ENCODE measurements at places on chromosomes 2 and 18. TPM values are rescaled to one million over a fixed set of nuclear protein-coding genes. Genes with fewer than 3 reads are reported as not detected.

DNA sequence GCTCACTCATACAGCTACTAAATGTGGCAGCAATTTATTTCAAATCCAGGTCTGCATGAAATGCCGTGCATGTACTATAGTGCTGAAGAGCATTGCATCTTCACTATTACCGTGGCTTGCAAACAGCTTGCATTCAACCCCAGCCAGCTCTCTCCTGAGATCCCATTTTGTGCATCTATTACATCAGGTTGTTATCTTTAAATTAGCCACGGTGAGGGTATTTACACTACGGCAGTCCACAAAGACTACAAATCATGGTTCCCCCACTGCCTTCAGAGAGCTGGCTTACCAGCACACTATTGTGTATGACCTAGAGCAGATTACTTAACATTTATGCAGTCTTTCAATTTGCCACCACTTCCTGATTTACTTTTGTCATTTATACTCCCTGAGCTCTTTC, 621.3 kb upstream of the LRATD1 start:
- no peaks in the 10 kb centered on the region for H3K36me3 ChIP-seq
- H3K4me1 ChIP-seq, result peaks cover under 1% of the 10 kb centered on the region
- no peak overlapping the region for H3K4me3 ChIP-seq
- H3K27ac ChIP-seq, result no peak overlapping the region
- no peak for DNase-seq
- H3K27me3 ChIP-seq, result no peaks in the 10 kb centered on the region

GRCh38 chr2:191220671-191221070, 24.5 kb upstream of the MYO1B start:
- no peak overlapping the region for H3K27ac ChIP-seq
- no peaks in the 10 kb centered on the region for H3K36me3 ChIP-seq
- H3K4me3 ChIP-seq, result no peak overlapping the region
- DNase-seq, result no peak

GRCh38 chr18:28365411-28365831, 188.5 kb upstream of the CDH2 start:
- H3K36me3 ChIP-seq, result no peaks in the 10 kb centered on the region
- H3K4me3 ChIP-seq, result no peak overlapping the region
- no peaks in the 10 kb centered on the region for H3K4me1 ChIP-seq
- H3K27me3 ChIP-seq, result no peaks in the 10 kb centered on the region
- H3K27ac ChIP-seq, result no peak overlapping the region
- DNase-seq, result no peak

- DNase-seq, result no peak
- H3K27ac ChIP-seq, result no peak overlapping the region
- H3K36me3 ChIP-seq, result no peaks in the 10 kb centered on the region
These were observed 110.2 kb downstream of the CTAGE1 start for GRCh38 chr18:22307528-22307927.

GRCh38 chr18:1090758-1091157, 186.1 kb downstream of the ADCYAP1 start:
- DNase-seq, result no peak
- no peak overlapping the region for H3K27ac ChIP-seq

DNA sequence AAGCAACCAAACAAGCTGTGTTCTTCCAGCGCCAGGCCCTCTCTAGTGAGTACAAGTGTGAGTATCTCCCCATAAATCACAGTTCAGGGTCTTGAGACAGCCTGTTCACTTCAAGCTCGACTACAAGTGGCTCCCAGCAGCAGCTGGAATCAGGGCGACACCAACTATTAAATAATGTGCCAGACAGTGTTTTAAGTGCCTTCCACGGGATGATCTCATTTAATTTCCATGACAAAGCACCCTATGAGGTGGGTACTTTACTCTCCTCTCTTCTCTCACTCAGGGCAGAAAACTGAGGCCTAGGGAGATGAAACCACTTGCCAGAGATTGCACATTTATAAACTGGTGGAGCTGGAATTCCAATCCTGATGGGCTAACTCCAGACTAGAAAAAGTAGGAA, 2.6 kb upstream of the FAM136A start:
- DNase-seq, result no peak
- no peak overlapping the region for H3K4me3 ChIP-seq
- no peak overlapping the region for H3K27ac ChIP-seq
- H3K36me3 ChIP-seq, result no peaks in the 10 kb centered on the region
- H3K4me1 ChIP-seq, result peaks cover 18% of the 10 kb centered on the region

DNA sequence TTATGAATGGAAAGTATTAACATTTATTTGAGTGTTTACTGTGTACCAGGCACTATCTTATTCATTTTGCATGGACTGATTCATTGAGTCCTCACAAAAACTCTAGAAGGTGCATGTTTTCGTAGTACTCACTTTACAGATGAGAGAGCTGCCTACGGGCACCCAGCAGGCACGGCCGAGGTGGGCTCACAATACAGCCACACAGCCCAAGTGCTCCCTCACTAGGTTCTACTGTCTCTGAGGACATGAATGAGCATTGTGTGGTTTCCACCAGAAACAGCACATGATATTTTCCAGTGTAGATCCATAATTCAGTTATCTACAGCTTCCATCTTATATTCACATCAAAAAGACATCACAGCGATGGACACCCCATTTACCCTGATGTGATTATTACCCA, 101.4 kb downstream of the FTCDNL1 start:
- no peak for DNase-seq
- no peaks in the 10 kb centered on the region for H3K36me3 ChIP-seq
- H3K4me1 ChIP-seq, result no peaks in the 10 kb centered on the region
- no peak overlapping the region for H3K4me3 ChIP-seq
- no peak overlapping the region for H3K27ac ChIP-seq

GRCh38 chr2:54557601-54558187, 101.6 kb downstream of the SPTBN1 start:
- peak; percentile 73 for DNase-seq
- peak overlapping the region; percentile 92 for H3K27ac ChIP-seq
- no peaks in the 10 kb centered on the region for H3K4me1 ChIP-seq
- no peaks in the 10 kb centered on the region for H3K27me3 ChIP-seq
- H3K36me3 ChIP-seq, result no peaks in the 10 kb centered on the region

- H3K27ac ChIP-seq, result no peak overlapping the region
- H3K4me1 ChIP-seq, result no peaks in the 10 kb centered on the region
- H3K4me3 ChIP-seq, result no peak overlapping the region
- no peaks in the 10 kb centered on the region for H3K27me3 ChIP-seq
These were observed 5.2 kb upstream of the BOLA3 start for GRCh38 chr2:74152954-74153353.

GRCh38 chr2:2254206-2254605, 76.9 kb downstream of the MYT1L start:
- no peaks in the 10 kb centered on the region for H3K27me3 ChIP-seq
- no peak overlapping the region for H3K4me3 ChIP-seq
- no peaks in the 10 kb centered on the region for H3K36me3 ChIP-seq
- no peak overlapping the region for H3K27ac ChIP-seq

- no peaks in the 10 kb centered on the region for H3K27me3 ChIP-seq
- no peak overlapping the region for H3K4me3 ChIP-seq
- peaks cover 24% of the 10 kb centered on the region for H3K4me1 ChIP-seq
- H3K27ac ChIP-seq, result peak overlapping the region; percentile 96
- no peak for DNase-seq
These were observed 1.2 kb downstream of the BABAM2 start for GRCh38 chr2:27891673-27892105.

DNA sequence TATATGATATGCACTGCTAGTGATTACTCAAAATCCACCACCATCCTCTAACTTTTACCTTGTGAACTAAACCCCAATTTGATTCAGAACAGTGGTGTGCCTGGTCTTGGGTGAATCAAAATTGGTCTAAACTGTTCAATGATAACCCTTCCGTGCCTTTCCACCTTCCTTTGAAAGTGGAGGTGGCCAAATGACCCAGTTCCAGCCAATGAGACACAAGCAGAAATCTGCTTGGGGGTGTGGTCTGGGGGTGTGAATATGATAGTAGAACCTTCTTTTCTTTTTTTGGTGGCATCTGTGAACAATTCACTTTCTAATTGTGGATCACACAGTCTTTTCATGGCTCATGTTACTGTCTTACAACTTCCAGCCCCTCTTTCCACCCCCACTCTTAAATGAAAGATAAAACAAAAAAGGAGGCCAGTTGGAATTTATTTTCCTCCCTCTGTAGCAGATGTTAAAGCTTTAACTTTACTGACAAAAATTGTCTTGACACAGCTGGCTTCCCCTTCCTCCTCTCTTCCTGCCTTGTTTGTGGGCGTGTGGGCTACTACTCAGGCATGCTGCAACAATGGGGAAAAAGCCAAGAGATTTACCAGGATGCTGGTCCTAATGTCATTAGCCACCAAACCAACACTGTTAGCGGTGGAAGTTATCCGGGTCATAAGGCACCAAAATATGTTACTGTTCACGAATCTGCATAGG, 58.8 kb upstream of the ANKRD44 start:
- no peak overlapping the region for H3K4me3 ChIP-seq
- no peaks in the 10 kb centered on the region for H3K4me1 ChIP-seq
- no peaks in the 10 kb centered on the region for H3K36me3 ChIP-seq
- DNase-seq, result no peak
- no peaks in the 10 kb centered on the region for H3K27me3 ChIP-seq

DNA sequence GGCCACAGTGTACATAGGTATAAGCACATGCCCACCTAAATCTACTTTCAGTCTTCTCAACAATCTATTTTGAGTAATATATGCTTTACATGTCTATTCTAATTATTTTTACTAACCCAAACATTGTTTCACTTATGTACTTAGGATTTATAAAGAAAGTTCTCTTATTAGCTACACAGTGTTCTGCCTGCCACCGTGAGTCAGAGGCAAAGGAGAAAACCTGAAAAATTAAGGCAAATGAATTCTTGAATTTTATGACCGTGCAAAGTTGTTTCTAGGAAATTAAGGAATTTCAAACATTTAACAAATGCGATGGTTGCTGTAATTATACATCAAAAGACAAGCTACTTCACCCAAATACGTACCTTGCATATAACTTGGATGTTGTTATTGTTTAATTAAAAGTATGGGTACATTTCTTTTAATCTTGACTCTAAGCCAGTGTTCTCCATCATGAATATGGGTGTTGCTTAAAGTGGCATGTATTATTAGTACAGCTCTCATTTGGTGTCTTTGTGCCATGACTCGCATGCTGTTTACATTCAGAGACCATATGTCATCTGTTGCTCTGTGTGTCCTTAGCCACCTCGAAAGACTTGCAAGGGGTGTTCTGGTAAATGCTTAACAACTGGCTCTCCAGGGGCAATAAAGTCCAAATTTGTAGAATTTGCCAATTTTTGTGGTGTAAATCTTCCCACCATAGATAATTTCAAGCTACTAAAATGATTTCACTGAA, 154.3 kb upstream of the FN1 start:
- H3K36me3 ChIP-seq, result no peaks in the 10 kb centered on the region
- no peaks in the 10 kb centered on the region for H3K27me3 ChIP-seq
- no peak overlapping the region for H3K27ac ChIP-seq
- peaks cover 5% of the 10 kb centered on the region for H3K4me1 ChIP-seq
- H3K4me3 ChIP-seq, result no peak overlapping the region

DNA sequence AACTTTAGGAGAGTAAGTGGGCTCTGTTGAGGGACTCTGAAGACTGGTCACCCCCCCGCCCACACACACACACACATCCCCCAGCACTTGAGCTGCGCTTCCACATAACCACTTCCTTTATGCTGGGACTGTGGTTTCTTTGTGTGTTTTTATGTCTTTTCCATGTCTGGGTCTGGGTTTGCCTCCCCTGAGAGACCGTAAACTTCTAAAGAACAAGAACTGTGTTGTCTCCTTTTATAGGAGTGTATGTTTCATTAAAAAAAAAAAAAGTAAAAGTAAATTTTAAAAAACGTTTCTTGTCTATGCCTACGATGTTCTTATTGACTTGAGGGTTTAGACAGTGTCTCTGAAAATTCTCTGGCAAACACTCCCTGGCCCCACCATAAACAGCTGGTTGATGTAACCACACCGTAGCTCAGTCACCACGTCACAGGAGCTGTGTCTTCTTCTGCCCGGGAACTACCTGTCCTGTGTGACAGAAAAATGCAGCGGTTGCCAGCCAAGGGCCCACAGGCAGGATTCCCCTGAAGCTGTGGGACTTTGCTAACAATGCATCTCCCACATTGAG, 68.0 kb downstream of the KLHL29 start:
- peak overlapping the region; percentile 77 for H3K27ac ChIP-seq
- no peaks in the 10 kb centered on the region for H3K36me3 ChIP-seq
- DNase-seq, result peak; percentile 80
- H3K4me3 ChIP-seq, result no peak overlapping the region
- H3K4me1 ChIP-seq, result no peaks in the 10 kb centered on the region

DNA sequence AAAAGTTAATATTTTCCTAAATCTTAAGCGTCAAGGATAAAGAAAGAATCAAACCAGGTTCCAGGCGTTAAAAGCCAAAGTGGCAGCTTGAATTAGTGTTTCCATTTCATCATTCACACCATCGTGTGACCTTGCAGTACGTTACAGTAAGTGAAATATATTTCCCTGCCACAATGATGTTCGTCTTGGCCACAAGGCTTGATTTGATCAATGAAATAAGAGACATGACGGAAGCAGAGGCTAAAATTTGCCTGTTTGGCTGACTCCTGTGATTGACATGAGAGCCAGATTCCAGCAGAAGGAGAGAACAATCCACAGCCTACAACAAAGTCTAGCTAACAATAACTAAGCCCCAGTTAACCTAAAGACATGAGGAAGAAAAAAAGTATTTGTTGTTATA, 62.0 kb downstream of the ASXL2 start:
- H3K4me3 ChIP-seq, result no peak overlapping the region
- H3K27me3 ChIP-seq, result no peaks in the 10 kb centered on the region
- H3K36me3 ChIP-seq, result no peaks in the 10 kb centered on the region
- no peak for DNase-seq
- no peak overlapping the region for H3K27ac ChIP-seq

- H3K4me1 ChIP-seq, result no peaks in the 10 kb centered on the region
- H3K4me3 ChIP-seq, result no peak overlapping the region
- no peak overlapping the region for H3K27ac ChIP-seq
These were observed 733.7 kb upstream of the FAM98A start for GRCh38 chr2:34332813-34333212.

GRCh38 chr2:140353541-140353940, 1573.4 kb upstream of the NXPH2 start:
- H3K27ac ChIP-seq, result no peak overlapping the region
- no peaks in the 10 kb centered on the region for H3K27me3 ChIP-seq
- no peaks in the 10 kb centered on the region for H3K4me1 ChIP-seq
- no peaks in the 10 kb centered on the region for H3K36me3 ChIP-seq
- H3K4me3 ChIP-seq, result no peak overlapping the region
- no peak for DNase-seq

GRCh38 chr2:224747765-224748164, 31.6 kb upstream of the CCDC195 start:
- no peak overlapping the region for H3K27ac ChIP-seq
- no peak overlapping the region for H3K4me3 ChIP-seq
- no peaks in the 10 kb centered on the region for H3K27me3 ChIP-seq
- H3K4me1 ChIP-seq, result no peaks in the 10 kb centered on the region
- no peak for DNase-seq
- H3K36me3 ChIP-seq, result no peaks in the 10 kb centered on the region

Gene TYMS
- total RNA-seq, result 1.2 TPM

Gene DCDC2C
- total RNA-seq, result not detected

Gene METTL4
- total RNA-seq, result 7.7 TPM

Gene TEKT4
- not detected for total RNA-seq

Gene COL6A3
- 416 TPM for total RNA-seq

Gene TUBA3E
- total RNA-seq, result not detected

Data from sigmoid colon (tissue), 7 donors.